B cell (primary cell): ENCODE measurements at places on chromosomes 3 and 15. TPM values are rescaled to one million over a fixed set of nuclear protein-coding genes. Genes with fewer than 3 reads are reported as not detected.

DNA sequence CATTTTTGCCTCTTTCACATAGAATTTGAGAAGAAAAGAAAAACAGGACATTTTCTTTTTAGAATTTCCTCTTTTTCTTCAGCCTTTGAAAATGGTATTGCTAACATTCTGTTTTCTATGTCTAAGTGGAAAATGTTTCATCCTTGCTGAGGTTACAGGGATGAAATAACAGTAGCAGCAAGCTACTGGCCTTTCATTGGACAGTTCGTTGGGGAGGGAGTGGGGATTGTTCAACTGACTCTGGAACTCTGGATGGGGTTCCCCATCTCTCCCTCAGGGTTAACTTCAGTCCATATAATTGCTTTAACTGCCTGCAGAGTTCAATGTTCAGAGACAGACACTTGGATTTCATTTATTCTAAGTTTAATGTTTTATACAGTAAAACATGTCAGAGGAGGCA lies 346.0 kb downstream of the NLGN1 start:
- H3K4me3 ChIP-seq: no peak overlapping the region
- H3K4me1 ChIP-seq: no peaks in the 10 kb centered on the region
- H3K27ac ChIP-seq: no peak overlapping the region
- DNase-seq: no peak
- no peaks in the 10 kb centered on the region for H3K27me3 ChIP-seq

The GP9 gene
- not detected in 2 replicates for total RNA-seq

- no peaks in the 10 kb centered on the region for H3K36me3 ChIP-seq
- no peak overlapping the region for H3K27ac ChIP-seq
- H3K4me3 ChIP-seq: no peak overlapping the region
- H3K4me1 ChIP-seq: no peaks in the 10 kb centered on the region
These were observed 8.6 kb upstream of the TP63 start for GRCh38 chr3:189622629-189623028.

The DPPA2 gene
- not detected in 2 replicates for total RNA-seq

DNA sequence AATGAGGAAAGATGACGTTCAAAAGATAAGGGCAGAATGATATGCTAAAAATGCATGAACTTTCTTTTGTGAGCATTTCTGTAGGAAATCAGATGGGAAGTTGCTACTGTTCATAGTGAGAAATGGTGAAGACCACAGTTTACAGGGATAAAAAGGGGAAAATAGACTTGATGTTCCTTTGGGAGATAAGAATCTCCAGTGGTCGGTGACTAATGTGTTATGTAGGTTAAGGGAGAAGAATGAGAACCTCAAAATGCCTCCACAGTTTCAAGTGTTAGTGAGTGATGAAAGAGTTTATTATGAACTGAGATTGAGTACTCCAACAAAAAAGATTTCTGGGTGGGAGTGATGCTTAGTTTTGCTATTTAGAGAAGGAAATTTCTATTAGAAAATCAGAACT lies 247.2 kb downstream of the LSAMP start:
- H3K36me3 ChIP-seq: no peaks in the 10 kb centered on the region
- no peak overlapping the region for H3K27ac ChIP-seq
- no peaks in the 10 kb centered on the region for H3K4me1 ChIP-seq
- H3K27me3 ChIP-seq: no peaks in the 10 kb centered on the region

The PLD1 gene
- 0.10 and 0.52 TPM in 2 replicates for total RNA-seq

The CFAP100 gene
- not detected in 2 replicates for total RNA-seq
